Activated naive CD4-positive, alpha-beta T cell (primary cell): ENCODE measurements at places on chromosomes 5 and 9.

DNA sequence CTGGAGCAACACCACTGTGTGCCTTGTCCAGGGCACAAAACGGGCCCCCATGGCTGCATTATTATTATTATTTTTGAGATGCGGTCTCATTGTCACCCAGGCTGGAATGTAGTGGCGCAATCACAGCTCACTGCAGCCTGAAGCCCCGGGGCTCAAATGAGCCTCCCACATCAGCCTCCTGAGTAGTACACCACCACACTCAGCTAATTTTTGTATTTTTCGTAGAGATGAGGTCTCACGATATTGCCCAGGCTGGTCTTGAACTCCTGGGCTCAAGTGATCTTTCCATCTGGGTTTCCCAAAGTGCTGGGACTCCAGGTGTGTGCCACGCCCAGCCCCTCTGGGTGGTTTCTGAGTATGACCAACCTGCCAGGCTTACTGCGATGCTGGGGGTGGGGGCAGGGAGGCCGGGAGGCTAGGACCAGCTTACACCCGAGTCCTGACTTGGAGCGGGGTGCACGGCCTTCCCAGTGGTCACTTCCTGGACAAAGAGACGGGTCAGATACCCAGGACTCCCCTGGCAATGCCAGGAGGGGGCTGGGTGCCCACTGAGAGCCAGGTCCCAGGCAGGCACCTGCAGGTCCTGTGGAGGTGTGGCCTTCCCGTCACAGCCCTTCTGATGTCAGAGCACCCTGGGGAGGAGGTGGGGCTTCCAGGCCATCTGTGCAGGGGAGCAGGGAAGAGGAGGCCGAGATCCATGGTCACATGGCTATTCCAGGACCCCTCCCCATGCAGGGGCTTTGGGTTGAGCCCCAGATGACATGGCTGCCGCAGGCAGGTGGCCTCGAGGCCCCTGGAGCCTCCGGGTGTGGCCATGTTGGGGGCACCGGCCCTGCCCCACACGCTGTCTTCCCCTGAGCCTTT, 8.3 kb upstream of the NRARP start:
- DNase-seq: no peak

GRCh38 chr9:114386886-114387679, 699 bp downstream of the AKNA start:
- no peak for DNase-seq

GRCh38 chr5:57715296-57715695, 232.7 kb upstream of the ACTBL2 start:
- DNase-seq: no peak

DNA sequence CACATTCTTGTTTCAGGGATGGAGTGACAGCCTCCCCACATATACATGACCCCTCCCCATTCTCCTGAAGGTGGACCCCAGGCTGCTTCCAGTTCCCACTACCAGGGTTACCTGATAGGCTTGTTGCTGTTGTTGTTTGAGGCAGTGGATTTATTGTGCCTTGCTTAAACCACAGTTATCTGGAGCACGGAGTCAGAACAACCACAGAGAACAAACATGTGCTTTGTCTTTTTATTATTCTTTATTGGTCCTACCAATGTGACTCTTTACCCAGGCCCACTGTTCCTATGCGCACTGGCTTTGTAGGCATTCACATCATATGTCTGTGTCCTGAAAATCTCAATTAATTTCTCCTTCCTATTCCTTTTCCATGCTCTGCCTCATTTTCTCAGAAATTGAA, 41.2 kb upstream of the IPPK start:
- DNase-seq: no peak

DNA sequence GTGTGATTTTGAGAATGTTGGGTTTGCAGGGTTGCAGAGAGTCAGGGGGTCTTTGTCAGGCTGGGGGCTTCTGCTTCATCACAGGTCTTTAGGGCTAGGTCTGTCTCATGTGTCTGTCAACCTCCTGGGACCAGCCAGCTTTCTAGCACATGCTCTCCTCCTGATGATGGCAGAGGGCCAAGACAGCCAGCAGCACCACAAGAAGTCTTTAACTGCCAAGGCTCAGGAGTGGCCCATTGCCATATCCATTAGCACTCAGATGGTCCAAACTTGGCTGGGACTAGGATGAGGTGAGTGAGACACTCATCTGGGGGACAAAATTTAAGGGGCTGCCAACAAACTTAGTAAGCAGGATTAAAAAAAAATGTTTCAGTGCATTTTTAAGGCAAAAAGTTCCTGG, 384.2 kb upstream of the CDH10 start:
- DNase-seq: no peak
